ENCODE measurements at places on chromosomes 7 and 10.

GRCh38 chr7:7576344-7576743 lies 9.7 kb downstream of the MIOS start:
- DNase-seq: peak; percentile 34

DNA sequence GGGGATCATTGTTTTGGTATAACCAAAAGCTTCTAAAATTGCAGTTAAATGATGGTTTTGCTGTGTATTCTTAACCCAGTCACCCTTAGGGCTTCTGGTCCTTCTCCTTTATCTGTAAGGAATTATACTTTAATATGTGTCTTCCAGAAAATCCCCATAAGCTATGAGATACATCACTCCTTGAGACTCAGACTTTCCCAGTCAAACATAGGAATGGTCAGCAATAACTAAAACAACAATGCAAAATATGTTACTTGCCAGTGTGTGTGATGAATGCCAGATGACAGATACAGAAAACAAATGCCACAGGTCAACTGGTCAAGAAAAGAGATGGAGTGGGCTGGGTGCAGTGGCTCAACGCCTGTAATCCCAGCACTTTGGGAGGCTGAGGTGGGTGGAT lies 10.1 kb downstream of the ADD3 start:
- no peak for DNase-seq

DNA sequence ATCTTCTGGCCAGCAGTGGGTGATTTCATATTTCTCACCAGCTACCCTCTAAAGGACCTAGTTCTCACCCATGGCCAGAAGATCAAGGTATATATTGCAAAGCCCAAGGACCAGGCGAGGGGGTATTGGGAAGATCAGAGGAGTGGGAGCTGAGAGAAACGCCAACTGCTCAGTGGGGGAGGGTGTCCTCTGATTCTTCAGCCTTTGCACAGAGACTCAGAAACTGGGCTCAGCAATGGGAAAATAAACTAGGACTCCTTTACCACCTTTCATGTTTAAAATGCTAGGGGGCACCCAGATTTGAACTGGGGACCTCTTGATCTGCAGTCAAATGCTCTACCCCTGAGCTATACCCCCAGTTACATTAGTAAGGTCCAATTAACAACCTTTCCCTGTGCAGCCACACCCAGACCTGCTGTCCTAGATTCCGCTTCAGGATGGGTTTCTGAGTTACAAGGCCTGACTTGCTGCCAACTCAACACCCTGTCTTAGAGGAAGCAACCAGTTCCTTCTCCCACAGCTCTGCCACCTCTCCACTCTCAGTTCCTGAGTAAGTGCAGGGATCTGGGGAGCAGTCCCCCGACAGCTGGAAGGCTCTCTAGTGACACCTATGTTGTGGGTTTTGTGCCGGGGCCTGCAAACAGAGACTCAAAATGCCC lies 93.5 kb downstream of the ZNF783 start:
- DNase-seq: peak; percentile 9

GRCh38 chr7:7183061-7183837 lies 905 bp downstream of the C1GALT1 start:
- no peak for DNase-seq

DNA sequence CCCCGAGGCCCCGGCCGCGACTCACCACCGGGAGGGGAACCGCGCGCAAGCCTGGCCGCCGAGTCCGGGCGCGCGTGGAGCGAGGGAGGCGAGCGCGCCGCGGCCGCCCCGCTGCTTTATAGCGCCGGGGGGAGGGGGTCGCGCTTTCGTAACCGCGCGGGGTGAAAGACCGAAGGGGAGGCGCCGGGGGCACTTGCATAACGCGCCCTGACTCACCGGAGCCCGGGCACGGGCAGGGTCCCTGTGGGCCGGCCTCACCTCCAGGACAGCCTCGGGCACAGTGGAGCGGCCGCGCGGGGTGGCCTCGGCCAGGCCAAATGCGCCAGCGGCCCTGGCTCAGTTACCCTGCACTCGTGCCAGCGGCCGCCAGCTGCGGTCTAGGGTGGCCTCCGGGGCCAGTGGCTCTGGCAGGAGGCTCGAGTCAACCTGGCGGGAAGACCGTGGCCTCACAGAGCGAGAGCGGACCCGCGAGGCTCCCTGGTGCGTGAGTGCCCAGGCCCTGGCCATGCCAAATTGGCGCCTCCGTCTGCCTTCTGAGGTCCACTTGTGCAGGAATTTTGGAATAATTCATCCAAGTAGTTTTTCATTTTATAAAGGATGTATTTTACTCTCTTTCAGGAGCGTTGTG lies at the start of gene RBP4:
Gene RBP4, minus strand, starts transcription at position 90 of the 628 bp plus-strand sequence. CDS start 207 bp downstream, outside the sequence.
- DNase-seq: no peak

GRCh38 chr7:95411666-95412065 lies 15.5 kb upstream of the PON3 start:
- DNase-seq: no peak

DNA sequence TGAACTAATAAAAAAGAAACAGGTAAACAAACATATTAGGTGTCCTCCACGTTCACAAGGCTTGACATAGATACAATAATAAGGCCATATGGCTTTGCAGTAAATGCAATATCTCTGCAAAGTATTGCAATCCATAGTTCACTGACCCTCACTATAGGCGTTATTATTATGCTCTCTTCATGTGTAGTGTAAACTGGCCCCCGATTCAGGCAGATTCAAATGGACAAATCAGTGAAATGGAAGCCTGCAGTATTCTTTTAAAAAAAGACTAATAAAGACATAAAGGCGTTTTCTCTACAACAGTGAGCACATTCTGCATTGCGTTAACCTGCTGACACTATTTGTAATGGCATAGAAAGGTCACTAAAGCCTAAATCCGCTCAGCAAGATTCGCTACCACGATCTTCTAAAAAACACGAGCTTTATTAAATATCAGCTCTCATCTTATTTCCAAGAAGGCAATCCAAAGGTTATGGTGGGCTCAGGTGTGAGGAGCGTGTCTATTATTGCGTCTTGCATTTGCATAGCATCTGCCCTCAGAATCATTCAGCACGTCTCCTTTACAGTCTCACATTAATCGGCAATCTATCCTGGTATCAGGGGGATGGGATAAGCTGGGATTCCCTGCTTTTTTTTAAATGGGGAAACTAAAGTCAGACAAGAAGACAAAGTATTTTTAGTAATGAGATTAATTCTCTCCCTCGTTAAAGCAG lies 36.2 kb downstream of the FRMD4A start:
- no peak for DNase-seq

GRCh38 chr7:16652240-16652583 lies 6.2 kb downstream of the BZW2 start:
- DNase-seq: no peak

DNA sequence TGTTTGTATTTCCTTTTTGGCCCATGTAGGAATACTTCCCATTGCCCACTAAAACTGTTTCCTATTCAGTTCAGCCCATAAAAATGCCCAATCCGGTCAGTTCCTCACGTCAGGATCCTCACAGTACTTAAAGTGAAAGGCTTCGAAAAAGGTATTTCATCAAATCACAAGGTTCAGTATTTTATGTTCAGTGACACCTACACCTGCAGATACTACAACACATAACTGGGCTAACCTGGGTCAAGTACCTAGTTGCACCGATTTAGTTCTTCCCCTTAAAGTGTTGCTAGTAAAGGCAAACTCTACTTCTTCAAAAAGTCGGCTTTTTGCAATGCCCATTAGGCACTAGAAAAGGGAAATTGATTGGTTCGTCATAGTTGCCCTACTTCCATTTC lies 1.1 kb downstream of the SNX13 start:
- DNase-seq: peak; percentile 43

DNA sequence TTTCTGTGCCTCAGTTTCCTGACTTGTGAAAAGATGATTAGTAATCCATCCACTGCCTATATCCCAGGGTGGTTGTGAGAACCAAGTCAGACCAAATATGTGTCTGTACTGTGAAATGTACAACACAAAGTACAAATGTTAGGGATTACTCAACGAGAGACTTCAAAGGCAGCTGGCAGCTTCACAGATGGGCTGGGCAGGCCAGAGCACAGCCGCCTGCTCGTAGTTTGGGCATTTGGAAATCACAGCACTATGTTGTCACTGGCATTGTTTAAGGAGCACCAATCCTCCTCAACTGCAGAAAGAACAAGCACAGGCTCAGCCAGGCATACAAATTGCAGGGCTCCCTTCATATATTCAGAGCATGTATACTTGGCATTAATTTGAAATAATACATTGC lies 64.5 kb upstream of the C10orf90 start:
- no peak for DNase-seq

- DNase-seq: peak; percentile 29
Measured at GRCh38 chr7:100545360-100546128, 6.5 kb downstream of the AGFG2 start.

GRCh38 chr7:84111842-84112241 lies 82.7 kb downstream of the SEMA3A start:
- DNase-seq: no peak

- no peak for DNase-seq
Measured at GRCh38 chr10:125249948-125250347, 89.6 kb upstream of the CTBP2 start.

DNA sequence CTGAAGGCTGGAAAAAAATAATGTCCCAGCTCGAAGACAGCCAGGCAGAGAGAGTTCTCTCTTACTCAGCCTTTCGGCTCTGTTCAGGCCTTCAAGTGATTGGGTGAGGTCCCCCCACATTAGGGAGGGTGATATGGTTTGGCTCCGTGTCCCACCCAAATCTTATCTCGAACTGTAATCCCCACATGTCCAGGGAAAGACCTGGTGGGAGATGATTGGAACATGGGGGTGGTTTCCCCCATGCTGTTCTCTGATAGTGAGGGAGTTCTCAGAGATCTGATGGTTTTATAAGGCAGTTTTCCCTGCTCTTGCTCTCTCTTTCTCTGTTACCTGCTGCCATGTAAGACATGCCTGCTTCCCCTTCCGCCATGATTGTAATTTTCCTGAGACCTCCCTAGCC lies 36.6 kb upstream of the LEP start:
- DNase-seq: no peak

GRCh38 chr7:88104732-88105131 lies 115.1 kb downstream of the SRI start:
- no peak for DNase-seq

- no peak for DNase-seq
Measured at GRCh38 chr10:104036518-104037260, 49.0 kb downstream of the COL17A1 start.

GRCh38 chr7:133748443-133749407 lies 378.4 kb upstream of the LRGUK start:
- DNase-seq: no peak

GRCh38 chr10:97729014-97729413 lies 7.9 kb upstream of the ZFYVE27 start:
- peak; percentile 78 for DNase-seq

DNA sequence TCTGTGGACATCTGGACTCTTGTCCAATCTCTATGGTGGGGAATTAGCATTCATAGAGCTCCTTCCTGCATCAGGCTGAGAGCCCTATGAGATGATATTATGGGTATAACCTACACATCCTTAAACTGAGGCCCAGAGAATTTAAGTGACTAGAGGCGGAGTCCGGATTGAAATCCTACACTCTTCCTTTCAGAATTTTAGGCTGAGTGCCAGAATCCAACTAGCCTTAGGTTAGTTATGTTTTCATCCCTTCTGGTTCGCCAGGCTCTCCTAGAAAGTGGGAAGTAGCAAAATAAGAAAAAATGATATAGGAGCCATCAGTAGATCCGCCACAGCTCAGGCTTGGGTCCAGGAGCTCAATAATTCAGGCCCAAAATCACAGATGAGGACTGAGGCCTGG lies 212.5 kb downstream of the GLI3 start:
- DNase-seq: no peak

DNA sequence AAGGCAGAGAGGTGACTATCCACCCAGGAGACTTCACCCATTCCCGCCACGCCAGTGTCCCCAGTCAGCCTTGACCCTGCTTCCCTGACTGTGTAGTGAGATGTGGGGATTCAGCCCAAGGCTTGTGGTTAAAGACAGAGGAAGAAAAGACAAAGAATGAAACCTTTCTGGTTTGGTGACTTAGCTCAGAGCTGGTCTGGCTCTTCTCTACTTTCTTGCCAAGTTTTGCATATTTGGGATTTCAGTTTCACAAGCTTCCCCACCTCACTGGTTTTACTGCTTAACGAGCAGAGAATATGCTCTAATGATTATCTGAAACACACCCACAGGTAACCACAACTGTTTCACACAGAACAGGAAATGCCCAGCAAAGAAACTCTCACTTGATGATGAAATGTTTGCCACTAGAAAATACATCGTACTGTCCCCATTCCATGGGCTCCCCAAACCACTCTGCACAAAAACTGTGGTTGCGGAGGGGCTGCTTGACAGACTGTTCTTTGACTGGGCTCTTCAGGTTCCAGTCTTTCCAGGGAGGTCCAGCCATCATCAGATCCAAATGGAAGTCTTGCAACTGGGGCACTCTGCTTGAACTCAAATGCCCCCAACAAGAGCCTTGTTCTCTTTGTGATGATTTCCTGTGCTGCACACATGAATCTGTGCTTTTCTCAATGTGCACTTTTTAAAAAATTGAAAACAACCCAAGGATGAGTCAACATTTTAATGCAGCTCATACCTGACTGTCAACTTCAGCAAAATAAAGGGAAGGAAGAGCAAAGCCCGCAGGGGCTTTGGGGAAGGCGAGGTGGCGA lies 95.5 kb downstream of the CTBP2 start:
- peak; percentile 98 for DNase-seq

GRCh38 chr7:14821757-14822480 lies 80.6 kb downstream of the DGKB start:
- DNase-seq: peak; percentile 23
